ENCODE measurements at places on chromosomes 2 and 18.

GRCh38 chr2:219247678-219248642, 2.7 kb downstream of the STK16 start:
- no peak for DNase-seq

- DNase-seq, result no peak
Observed at GRCh38 chr2:200012401-200012800, 57.0 kb downstream of the MAIP1 start.

DNA sequence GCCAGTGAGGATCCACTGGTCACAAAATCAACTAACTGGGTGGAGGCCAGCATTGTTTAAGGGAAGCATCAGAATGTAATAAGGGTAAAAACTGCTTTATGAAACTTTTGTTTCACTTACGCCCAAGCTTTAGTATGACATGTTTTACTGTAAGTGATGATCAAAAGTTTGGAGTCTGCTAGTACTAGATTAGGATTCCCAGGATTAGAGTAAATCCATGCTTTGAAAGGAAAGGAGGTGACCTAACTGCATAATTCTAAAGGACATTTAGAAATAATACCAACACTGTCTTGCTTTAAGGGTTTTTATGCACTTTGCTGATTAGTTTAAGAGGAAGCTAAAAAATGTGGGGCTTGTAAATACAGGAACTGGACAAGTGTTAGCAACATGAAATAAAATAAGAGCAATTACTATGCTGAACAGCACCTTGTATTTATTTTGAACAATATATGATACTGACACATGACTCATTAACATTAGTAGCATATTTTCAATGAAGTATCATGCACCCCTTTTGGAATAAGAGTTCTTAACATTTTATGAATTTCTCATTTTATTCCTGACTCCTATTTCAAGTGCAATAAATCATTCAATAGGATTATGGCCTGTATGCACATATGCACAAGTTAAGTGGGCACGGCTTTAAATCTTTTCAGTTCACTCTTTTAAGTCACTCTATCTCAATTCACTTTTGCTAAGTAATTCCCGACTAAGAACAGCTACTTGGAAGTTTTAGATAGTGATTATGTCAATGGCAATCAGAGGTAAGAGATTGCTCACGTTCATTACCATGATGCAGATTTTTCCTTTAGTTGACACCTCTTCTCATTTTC, 62.5 kb downstream of the STK39 start:
- no peak for DNase-seq

- DNase-seq, result no peak
Observed at GRCh38 chr2:82780050-82780449, 1679.0 kb downstream of the SUCLG1 start.

- DNase-seq, result no peak
Observed at GRCh38 chr2:51344886-51345285, 313.0 kb upstream of the NRXN1 start.

DNA sequence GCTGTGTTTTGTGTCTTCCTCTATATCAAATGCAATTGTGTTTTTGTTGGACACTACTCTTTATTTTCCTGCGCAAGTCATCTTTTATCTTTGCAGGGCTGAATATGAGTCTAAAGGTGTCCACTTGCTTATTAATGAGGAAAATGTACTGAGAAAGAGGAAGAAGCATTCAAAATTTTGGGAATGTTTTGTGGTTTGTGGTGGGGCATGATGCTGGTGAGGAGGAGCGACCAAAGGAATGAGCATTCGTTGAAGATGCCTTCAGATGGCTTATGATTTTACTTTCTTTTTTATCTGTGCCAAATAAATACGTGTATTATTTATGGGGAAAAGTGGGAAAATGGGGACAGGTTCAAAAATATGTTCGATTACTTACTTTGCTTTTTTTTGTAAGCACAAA, 63.9 kb upstream of the SMIM21 start:
- no peak for DNase-seq

- no peak for DNase-seq
Observed at GRCh38 chr2:232211743-232212686, 166.5 kb upstream of the ALPP start.

- no peak for DNase-seq
Observed at GRCh38 chr18:11905613-11906012, 2.5 kb downstream of the MPPE1 start.

- DNase-seq, result no peak
Observed at GRCh38 chr2:107168141-107168540, 282.2 kb upstream of the ST6GAL2 start.

DNA sequence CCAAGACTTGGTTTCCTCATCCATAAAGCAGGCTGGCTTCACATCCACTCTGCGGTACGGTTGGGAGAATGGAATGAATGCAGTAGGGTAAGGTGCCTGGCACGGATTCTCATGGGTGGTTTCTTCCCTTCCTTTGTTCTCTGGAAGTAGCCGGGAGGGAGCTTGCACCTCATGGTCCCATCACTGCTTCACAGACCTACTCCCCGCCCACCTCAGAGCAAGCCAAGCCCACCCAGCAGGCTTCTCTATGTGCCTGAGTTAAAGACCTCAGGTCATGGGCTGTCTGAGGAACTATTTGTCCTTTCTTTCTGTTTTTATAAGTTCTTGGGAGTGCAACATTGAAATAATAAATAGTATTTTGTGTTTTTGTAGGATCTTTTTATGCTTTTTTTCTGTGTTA, 3.5 kb downstream of the DCDC2C start:
- no peak for DNase-seq

GRCh38 chr2:108942888-108943287, 46.1 kb downstream of the EDAR start:
- DNase-seq, result no peak

DNA sequence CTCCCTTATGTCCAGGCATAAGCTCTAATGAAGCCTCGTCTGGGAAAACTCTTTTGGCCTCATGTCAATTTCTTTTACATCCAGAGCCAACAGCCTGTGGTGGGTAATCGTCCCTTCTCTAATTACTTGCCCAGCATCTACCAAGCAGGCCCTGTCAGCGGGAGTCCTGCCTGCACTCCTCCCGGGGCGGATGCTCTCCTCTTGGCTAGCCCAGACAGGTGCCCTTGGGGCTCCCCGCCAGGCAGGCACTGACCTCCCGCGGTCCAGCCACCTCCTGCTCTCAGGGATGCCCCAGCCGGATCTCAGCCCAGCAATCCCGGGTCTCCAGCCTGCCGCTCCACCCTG, 74.2 kb downstream of the NCAPH start:
- DNase-seq, result no peak

- no peak for DNase-seq
Observed at GRCh38 chr2:233037078-233037477, 4.6 kb downstream of the NEU2 start.

- no peak for DNase-seq
Observed at GRCh38 chr18:49733321-49733720, 80.0 kb downstream of the ACAA2 start.
